ENCODE measurements at places on chromosomes 11 and 22. TPM values are rescaled to one million over a fixed set of nuclear protein-coding genes. Genes with fewer than 3 reads are reported as not detected.

The MUC6 gene
- total RNA-seq = not detected

The SNX32 gene
- total RNA-seq = not detected

The NUDT8 gene
- total RNA-seq = 4.6 TPM

The CTR9 gene
- total RNA-seq = 24.3 TPM

The SCUBE2 gene
- 0.86 TPM for total RNA-seq

The CCDC116 gene
- total RNA-seq = 0.22 TPM

The SCGB2A2 gene
- total RNA-seq = not detected

The RIC8A gene
- total RNA-seq = 166 TPM

The ART1 gene
- not detected for total RNA-seq

The BTG4 gene
- not detected for total RNA-seq

The FAM227A gene
- 1.8 TPM for total RNA-seq

The LGALS12 gene
- not detected for total RNA-seq

The OR52I2 gene
- total RNA-seq = not detected

The PSMC3 gene
- total RNA-seq = 197 TPM

The UQCC3 gene
- 7.6 TPM for total RNA-seq

The MYBPC3 gene
- not detected for total RNA-seq
